T follicular helper cell (primary cell): ENCODE measurements at places on chromosomes 2 and 18.

- DNase-seq, result no peak
These were observed 762 bp downstream of the INO80C start for GRCh38 chr18:35497027-35497369.

GRCh38 chr2:69559442-69560146, 83.9 kb downstream of the AAK1 start:
- no peak for DNase-seq

- DNase-seq, result no peak
These were observed 44.3 kb downstream of the MAP3K20 start for GRCh38 chr2:173119944-173120343.

DNA sequence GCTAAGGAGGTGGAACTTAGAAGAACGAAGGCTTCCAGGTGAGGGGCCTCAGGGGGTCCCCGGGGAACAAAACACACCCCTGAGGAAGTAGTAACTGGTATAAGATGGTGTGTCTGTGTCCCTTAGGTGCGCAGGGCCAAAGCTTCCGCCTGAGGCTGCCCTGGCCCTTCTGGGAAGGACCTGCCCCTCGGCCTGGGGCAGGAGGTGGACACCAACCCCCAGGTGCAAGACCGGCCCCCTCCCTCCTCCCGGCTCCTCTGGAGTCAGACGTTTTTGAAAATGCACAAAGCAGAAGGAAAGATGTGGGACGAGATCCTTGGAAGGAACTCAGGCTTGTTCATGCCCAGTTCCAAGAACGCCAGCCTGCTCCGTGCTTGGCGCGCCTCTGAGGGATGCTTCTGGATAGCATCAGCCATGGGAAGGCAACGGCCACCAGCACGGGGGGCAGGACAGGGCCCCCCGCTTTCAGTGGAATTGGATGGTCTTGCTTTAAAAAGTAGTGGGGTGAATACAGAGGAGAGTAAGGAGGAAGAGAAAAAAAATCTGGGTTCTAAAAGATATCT, 37.5 kb downstream of the MYT1L start:
- no peak for DNase-seq

DNA sequence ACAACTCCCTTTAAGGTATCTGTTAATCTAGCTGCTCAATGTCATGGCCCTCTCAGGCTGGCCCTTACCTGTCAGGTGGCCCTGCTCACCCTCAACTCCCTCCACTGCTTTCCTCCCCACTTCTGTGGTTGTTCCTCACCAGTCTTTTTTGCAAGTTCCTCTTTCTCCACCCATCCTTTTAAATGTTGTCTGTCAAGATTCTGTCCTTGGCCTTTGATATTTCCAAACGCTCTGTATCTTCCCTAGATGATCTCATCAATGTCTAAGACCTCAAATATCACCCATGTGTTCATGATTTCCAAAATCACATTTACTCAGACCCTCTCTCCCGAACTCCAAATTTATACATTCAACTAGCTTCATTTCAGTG, 3.5 kb downstream of the PTPN2 start:
- DNase-seq, result no peak

- no peak for DNase-seq
These were observed 24.8 kb upstream of the RBM44 start for GRCh38 chr2:237773826-237774225.

DNA sequence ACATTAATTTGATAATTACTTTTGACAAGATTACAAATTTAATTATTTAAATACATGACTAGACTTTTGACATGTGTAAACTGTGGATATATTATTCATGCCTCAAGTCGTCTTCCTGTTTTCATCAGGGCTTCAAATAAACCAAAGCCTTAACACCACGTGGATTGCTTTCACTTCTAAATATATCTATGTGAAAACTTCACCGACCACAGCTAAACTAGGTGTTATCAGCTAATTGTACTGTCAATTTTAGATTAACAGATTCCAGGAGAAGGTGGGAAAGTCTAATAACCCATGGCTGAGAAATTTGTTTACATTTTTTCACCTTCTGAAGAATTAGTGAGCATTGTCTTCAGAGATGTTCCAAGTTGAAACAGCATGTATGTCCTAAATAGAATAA, 494.7 kb upstream of the FAM98A start:
- DNase-seq, result no peak

GRCh38 chr2:46645681-46646162, 166.4 kb downstream of the TMEM247 start:
- no peak for DNase-seq

DNA sequence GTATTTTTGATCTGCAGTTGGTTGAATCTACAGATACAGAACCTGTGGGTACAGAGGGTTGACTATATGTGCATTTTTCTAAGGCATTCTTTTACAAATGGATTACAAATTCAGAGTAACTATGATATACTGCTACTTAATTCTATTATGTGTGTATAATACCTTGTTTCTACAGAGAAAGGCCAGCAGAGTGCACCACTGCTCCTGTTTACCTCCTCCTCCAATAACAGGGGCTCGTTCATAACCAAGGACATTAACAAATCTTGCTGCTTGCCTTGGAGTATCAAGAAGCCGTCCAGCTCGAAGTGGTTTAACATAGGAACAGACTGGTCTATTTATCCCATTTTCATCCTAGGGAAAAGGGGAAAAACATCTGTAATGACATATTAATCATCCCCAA, 16.4 kb downstream of the CEP76 start:
- no peak for DNase-seq

DNA sequence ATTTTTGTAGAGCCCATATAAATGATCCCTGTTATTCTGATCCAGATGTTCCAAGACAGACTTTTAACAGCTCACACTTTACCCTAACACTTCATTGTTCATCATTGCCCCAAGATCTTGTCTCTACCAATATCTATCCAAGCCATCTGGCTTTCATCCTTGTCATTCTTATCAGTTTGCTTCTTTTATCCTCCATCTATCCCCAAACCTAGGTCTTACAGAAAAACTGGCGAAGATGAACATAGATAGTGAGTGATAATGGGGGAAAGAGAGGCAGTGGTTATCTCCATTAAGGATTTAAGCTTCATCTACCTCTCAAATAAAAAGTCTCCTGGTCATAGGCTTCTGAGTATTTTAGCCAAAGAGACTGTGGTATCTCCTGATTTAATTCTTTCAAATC, 89.5 kb downstream of the DHRS9 start:
- no peak for DNase-seq

DNA sequence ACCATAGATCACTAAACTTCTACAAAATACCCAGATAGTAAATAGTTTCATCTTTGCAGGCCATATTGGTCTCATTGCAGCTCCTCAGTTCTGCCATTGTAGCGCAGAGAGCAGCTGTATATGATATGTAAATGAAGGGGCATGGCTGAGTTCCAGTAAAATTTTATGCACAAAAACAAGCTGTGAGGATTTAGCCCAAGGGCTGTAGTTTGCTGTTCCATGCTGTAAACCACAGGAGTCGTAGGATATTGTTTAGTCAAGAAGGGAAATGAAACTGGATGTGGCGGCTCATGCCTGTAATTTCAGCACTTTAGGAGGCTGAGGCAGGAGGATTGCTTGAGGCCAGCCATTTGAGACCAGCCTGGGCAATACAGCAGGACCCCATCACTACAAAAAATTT, 83.0 kb downstream of the MGAT5 start:
- no peak for DNase-seq

GRCh38 chr2:171568089-171568488, 45.8 kb downstream of the CYBRD1 start:
- no peak for DNase-seq

- DNase-seq, result no peak
These were observed 24.0 kb upstream of the SIGLEC15 start for GRCh38 chr18:45801416-45802004.

GRCh38 chr18:74662622-74663021, 65.0 kb downstream of the ZNF407 start:
- DNase-seq, result no peak

GRCh38 chr2:99809259-99809900, 319.6 kb upstream of the REV1 start:
- DNase-seq, result no peak

DNA sequence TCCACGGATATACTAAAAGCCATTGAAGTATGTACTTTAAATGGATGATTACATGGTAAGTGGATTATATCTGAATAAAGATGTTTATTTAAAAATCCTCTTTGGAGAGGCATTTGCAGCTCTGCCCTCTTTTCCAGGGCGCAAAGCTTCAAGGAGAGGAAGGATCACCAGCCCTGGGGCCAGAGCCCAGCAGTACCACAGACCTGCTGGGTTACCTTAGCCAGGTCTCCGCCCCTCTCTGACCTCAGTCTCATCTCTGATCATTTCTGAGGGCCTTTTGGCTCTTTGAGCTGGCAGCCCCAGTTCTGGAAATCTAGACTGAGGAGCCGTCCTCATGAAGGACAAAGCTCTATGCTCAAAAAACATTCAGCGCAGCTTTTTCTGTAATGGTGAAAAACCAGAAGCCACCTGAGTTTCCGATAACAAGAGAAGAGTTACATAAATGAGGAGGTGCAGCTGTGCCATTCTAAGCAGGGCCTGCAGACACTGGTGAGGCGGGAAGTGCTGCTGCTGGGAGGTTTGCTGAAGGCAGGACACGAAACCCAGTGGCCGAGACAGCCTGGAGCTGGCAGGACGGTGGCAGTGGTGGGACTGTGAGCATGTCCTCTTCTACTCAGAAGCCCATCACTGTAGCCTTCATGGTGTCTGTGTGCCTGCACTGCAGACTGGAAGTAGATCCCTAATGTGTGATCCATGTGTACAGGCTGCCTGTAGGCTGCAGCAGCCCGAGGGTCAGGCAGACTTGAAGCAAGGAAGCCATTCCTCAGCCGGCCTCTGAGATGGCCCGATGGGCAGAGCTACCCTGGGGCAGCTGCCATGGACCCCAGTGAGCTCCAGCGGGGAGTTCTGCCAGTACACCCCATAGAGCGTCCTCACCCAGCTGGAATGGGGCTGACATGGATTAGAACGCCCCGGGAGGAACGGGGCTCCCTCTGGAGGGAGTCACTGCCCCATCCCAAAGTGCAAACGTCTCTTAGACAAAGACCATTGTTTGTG, 27.7 kb downstream of the ADRA2B start:
- no peak for DNase-seq

GRCh38 chr2:182933629-182934028, 67.2 kb upstream of the FRZB start:
- DNase-seq, result no peak

GRCh38 chr2:122748552-122749011, 993.1 kb downstream of the TSN start:
- DNase-seq, result no peak

DNA sequence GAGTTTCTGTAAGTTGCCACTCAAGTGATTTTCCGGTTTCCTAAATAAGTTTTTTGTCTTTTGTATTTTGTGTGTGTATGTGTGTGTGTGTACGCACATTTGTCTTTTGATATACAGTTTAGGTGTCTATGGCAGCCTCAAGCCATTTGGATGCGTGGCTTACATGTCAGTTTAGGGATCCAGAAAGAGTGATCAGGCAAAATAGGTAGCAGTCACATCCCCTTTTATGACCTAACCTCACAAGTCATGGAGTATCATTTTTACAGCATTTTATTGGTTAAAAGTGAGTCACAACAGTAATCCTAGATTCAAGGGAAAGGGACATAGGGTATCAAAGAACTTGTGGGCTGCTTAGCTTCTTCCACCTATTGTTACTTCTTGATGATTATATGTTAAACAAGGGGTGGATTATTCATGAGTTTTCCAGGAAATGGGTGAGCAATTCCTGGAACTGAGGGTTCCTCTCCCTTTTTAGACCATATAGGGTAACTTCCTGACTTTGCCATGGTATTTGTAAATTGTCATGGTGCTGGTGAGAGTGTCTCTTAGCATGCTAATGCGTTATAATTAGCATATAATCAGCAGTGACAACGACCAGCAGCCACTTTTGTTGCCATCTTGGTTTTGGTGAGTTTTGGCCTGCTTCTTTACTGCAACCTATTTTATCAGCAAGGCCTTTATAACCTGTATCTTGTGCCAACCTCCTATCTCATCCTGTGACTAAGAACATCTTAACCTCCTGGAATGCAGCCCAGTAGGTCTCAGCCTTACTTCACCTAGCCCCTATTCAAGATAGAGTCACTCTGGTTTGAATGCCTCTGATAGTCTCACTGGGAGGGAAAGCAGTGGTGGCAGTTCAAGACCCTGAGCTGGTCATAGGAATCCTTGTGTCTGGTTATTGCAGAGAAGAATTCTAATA, 8.6 kb upstream of the SOCS6 start:
- DNase-seq, result no peak

DNA sequence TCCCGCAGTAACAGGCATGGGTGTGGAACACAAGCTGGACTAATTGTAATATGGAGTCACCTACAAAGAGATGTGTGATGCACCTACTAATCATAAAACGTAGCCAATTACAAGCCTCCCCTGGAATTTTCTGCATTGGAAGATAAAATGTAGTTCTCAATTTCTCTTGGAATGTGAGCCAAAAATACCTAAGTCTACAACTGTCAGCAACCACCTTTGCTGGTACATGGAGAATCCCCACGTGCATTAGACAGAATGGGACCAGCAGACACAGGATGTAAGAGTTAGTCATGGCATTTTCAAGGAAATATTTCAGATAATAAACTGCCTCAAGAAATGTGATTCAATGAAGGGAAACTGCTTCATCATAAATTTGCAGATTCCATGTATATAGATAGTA, 85.6 kb upstream of the DCC start:
- no peak for DNase-seq

- peak; percentile 33 for DNase-seq
These were observed 77.0 kb upstream of the SERTAD2 start for GRCh38 chr2:64730551-64731262.

GRCh38 chr18:58271770-58272169, 227.7 kb downstream of the NEDD4L start:
- no peak for DNase-seq

DNA sequence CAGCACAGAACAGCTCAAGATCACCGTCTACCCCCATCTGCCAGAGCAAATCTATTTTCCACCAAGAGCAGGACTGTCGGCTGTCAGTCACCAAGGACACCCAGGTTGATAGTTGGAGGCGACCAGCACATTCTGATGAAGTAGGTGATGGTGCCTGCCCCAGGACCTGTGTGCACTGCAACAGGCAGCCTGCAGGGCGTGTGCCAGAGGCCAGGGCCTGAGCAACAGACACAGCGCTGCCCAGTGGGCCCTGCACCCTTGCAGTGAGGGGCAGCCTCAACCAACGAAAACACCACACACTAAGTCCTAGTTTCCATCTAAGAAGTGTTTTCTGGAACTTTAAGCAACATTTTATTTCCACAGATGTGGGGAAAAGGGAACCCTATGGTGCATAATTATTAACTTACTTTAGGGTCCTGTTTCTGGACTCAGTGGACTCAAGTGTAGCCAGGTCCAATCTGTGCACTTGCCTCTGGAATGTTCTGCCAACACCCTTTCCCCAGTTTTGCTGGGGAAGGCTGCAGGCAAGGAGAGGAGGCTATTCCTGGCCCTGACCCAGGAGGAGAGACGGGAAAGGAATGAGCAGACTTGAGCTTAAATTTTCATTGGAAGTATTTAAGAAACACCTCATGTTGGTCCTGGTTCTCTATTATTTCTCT, 61.5 kb downstream of the ADNP2 start:
- DNase-seq, result no peak
